Omental fat pad (tissue), 4 donors: ENCODE measurements at places on chromosomes 4 and X.
A peak's percentile ranks its signal among the peaks of the same experiment; 100 is the strongest.

GRCh38 chr4:7910952-7911578, 28.6 kb downstream of the AFAP1 start:
- no peak for DNase-seq

DNA sequence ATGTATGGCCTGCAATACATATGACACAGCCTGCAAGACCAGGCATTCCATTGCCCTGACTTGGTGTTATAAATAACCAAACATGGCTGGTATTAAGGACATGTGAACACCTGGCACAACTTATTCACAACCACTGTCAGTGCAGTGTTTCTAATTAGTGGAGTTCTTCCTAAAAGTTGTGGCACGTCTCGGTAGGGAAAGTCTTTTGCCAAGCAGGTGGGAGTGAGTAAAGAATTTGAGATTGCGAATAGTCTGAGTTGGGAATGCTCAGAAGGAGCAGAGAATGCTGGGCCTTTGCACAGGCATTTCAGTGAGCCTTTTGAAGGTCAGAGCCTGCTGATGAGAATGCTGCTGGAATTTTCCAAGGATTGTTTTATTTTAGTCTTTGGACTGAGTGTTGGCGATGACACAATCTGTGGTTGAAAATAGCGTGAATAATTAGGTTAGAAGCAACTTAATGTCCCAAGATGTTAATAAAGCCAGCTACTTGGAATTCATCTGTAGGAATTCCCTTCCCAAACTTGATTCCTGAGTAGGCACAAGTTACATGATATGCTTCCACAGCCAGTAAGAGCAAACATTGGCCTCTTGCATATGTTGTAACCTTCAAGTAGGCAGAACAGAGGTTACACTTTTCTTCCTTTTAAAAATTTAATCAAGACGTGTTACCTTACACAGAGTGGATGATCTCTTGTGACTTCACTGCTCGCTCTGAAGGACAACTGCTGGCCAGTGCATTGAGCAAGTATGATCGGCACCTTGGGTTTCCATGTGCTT, 83.6 kb upstream of the PGRMC2 start:
- no peak for DNase-seq

GRCh38 chr4:56880572-56880971, 27.1 kb upstream of the REST start:
- DNase-seq: no peak

GRCh38 chr4:53346920-53347852, 18.7 kb downstream of the SCFD2 start:
- no peak for DNase-seq

DNA sequence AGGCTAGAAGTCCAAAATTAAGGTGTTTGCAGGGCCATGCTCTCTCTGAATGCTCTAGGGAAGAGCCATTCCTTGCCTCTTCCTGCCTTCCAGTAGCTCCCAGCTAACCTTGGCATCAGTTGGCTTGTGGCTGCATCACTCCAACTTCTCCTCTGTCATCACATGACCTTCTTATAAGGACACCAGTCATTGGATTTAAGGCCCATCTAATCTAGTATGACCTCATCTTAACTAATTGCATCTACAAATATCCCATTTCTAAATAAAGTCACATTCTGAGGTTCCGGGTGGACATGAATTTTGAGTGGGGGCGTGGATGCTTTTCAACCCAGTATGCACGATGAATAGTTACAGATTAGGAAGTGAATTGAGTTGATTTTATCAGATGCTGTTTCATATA, 89.7 kb downstream of the DOCK11 start:
- DNase-seq: no peak

- DNase-seq: no peak
These were observed 160.4 kb upstream of the MAP3K15 start for GRCh38 chrX:19675731-19676130.

GRCh38 chrX:50920132-50920531, 9.6 kb downstream of the BMP15 start:
- DNase-seq: no peak

GRCh38 chr4:148216866-148217814, 225.1 kb downstream of the NR3C2 start:
- no peak for DNase-seq

GRCh38 chrX:130756233-130756632, 146.8 kb downstream of the ENOX2 start:
- DNase-seq: no peak

GRCh38 chr4:40283968-40284367, 51.2 kb upstream of the CHRNA9 start:
- DNase-seq: no peak

GRCh38 chrX:123899701-123900100, 39.8 kb downstream of the XIAP start:
- no peak for DNase-seq

DNA sequence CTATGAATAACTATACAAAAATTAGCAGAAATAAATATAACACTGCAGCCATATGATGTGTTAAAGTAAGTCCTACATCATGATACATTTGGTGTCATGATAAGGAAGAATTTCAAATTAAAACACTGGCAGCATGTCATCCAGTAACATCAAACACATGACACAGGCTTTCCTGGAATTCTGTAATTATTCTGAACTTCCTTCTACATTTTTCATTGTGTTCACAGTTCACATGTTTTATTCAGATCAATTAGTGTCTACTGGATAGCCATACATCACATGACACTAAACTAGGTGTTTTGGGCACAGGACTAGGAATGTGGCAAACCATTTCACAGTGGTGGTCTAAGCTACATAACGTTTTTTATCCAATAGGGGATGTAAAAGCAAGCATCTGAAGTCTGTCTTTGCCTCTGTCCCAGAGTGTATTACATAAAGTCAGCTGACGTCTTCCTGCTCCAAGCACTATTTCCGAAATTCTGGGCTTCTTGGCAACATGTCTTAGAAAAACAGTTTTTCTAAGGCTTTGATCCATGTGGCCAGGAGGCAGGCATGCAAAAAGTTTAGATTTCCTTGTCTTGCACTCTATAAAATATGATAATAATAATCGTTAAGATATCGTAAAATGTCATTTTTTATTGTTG, 707.9 kb downstream of the CENPC start:
- DNase-seq: no peak

- no peak for DNase-seq
These were observed 14.5 kb downstream of the SPACA5 start for GRCh38 chrX:48021026-48021900.

DNA sequence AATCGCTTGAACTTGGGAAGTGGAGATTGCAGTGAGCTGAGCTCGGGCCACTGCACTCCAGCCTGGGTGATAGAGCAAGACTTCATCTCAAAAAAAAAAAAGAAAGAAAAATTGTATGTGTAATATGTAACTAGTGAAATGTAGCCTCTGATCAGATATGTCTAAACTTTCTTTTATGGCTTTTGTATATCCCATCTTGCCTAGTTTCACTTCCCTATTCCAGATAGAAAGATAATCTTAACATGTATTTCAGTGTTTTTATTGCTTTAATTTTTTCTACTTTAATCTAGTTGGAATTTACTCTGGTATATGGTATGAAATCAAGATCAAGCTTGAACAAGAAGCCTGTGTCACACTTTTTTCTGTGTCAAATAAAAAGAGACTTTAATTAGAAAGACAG, 1.9 kb upstream of the ZNF41 start:
- DNase-seq: no peak

GRCh38 chr4:4859325-4859798, at the start of gene MSX1:
TSS of gene MSX1 (plus strand) at chr4:4859665. CDS start at chr4:4859900, 235 bp downstream.
- peak; percentile 72 for DNase-seq

GRCh38 chr4:122776916-122777315, 44.4 kb downstream of the BBS12 start:
- no peak for DNase-seq

DNA sequence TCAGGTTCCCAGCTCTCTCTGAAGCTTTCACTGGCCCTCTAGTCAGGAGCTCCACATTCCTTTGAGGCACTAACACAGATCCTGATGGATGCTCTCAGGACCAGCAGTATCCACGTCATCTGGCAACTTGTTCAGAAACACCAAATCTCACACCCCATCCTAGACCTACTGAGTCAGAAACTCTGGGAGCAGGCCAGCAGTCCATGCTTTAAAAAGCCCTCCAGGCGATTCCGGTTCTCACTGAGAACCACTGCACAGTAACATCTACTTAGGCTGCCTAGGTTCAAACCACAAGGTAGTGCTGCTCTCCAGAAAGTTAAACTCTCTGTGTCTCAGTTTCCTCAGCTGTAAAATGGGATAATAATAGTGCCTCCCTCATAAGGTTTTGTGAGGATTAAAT, 55.3 kb downstream of the CCDC158 start:
- no peak for DNase-seq

GRCh38 chr4:123418351-123418931, 21.8 kb downstream of the SPRY1 start:
- DNase-seq: no peak

GRCh38 chrX:132751063-132751690, 207.3 kb downstream of the HS6ST2 start:
- DNase-seq: no peak

DNA sequence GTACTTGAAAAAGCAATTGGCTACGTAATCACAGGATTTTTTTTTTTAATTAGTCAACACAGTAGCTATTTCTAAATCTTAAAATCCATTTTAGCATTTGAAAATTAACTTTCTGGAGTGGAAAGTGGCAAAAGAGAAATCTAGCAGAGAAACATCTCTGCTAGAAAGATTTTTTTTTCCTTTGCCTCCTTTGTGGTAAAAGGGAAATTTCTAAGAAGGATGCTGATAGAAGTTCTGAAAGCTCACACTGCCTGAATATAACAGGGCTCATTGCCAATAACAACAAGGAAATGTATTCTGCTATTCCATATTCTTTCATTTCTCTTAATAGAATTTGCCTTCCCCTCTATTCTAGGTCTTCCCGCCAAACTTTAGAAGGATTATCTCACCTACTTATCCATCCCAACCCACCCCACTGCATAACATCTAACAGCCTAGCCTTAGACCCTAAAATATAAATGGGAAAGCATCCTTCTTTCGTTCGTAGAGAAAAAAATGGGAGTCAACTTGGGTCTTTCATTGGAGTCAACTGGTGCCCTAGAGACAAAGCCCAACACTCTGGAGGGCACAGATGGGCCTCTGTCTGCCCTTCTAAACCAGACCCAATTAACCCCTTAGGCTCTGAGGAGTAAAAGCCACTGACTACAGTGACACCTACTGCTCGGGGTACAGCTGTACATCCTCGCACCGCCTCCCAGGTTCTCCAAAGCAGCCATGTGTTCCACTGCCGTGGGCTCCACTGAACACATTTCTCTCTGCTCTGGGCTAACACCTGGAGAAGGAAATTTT, 103.9 kb downstream of the MAML3 start:
- DNase-seq: no peak

GRCh38 chr4:176001151-176002006, 64.3 kb upstream of the WDR17 start:
- no peak for DNase-seq

- DNase-seq: no peak
These were observed 1827.2 kb downstream of the ARAP2 start for GRCh38 chr4:34417160-34417559.

DNA sequence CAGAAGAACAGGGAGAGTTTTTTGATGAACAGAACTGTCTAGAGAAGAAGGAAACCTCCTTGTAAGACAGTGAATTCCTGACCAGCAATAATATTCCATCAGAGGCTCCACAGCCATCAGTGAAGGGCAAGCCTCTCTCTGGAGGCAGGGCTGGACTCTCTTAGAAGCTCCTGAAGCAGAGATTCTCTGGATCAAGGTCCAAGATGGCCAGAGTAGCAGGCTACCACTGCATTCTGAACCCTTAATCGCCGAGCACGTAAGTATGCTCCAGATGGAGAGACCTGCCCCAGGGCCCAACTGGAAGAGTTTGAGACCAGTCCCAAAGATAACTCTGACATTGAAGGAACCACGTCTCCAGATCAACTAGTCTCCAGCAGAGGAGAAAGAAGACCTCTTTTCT, 16.4 kb downstream of the GABRE start:
- DNase-seq: no peak

- DNase-seq: no peak
These were observed at the start of gene ZFP92 for GRCh38 chrX:153411255-153411987. TSS of gene ZFP92 (plus strand) at chrX:153411472. CDS start at chrX:153418323, 6,851 bp downstream.

DNA sequence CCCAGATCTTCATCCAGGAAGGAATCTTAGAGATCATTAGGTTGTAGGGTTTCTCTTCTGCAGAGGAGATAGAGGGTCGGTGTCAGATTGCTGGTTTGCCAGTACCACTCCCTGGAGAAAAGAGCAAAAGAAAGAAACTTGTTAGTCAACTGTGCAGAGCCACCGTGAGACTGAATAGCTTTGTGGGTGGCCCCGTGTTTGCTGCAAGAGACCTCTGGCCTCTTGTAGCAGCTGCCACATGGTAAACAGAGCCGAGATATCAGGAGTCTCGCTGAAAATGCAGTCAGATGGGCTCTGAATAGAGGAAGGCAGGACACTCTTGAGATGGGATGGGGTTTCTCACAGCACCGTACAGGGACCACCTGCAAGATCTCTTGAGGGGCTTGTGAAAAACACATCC, 149.7 kb downstream of the PTTG2 start:
- no peak for DNase-seq

GRCh38 chr4:135934026-135934425, 1598.3 kb downstream of the PCDH18 start:
- no peak for DNase-seq

- no peak for DNase-seq
These were observed 909 bp downstream of the RTL5 start for GRCh38 chrX:72130762-72131250.

- DNase-seq: no peak
These were observed 69.8 kb upstream of the SLC7A11 start for GRCh38 chr4:138311771-138312535.

- no peak for DNase-seq
These were observed 175.7 kb upstream of the MXRA5 start for GRCh38 chrX:3522101-3522650.

GRCh38 chr4:985123-985830, 1.6 kb upstream of the IDUA start:
- DNase-seq: no peak

DNA sequence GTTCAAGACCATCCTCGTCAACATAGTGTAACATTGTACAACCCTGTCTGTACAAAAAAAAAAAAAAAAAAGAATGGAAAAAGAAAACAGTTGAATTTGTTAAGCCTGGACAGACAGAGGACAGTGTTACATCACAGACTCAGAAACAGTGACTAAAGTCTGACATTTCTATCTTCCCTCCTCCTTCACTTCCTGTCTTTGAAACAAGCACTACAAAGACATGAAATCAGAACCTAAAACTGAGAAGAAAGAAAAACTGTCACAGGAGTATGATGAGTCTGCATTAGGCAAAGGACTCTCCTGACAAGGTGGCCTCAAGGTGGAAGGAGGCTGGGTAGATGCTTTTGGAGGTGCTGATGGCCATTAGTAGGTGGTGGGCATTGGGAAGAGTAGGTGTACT, 126.7 kb downstream of the RBM47 start:
- no peak for DNase-seq
